WTC11 (cell line): ENCODE measurements at places on chromosomes 5 and 9. TPM values are rescaled to one million over a fixed set of nuclear protein-coding genes. Genes with fewer than 3 reads are reported as not detected.

Gene URM1
- 52.0 to 67.9 TPM (median 54.3 TPM) in 3 replicates for total RNA-seq

Gene FBP2
- total RNA-seq = not detected in 3 replicates

Gene CDKN2A
- total RNA-seq = 0.50 to 0.57 TPM (median 0.57 TPM) in 3 replicates

Gene C5orf58
- 2.0 to 3.0 TPM (median 2.1 TPM) in 3 replicates for total RNA-seq

Gene NUTM2F
- 0.15 to 0.55 TPM in 2 of 3 replicates, not detected in the other for total RNA-seq

Gene SHOC1
- not detected in 3 replicates for total RNA-seq

Gene ANKRD31
- total RNA-seq = 0.09 to 0.18 TPM (median 0.09 TPM) in 3 replicates

Gene OTULINL
- 6.6 to 12.3 TPM (median 10.6 TPM) in 3 replicates for total RNA-seq

- no peak for DNase-seq
Observed at GRCh38 chr5:133390416-133391353, 221.7 kb downstream of the FSTL4 start.

DNA sequence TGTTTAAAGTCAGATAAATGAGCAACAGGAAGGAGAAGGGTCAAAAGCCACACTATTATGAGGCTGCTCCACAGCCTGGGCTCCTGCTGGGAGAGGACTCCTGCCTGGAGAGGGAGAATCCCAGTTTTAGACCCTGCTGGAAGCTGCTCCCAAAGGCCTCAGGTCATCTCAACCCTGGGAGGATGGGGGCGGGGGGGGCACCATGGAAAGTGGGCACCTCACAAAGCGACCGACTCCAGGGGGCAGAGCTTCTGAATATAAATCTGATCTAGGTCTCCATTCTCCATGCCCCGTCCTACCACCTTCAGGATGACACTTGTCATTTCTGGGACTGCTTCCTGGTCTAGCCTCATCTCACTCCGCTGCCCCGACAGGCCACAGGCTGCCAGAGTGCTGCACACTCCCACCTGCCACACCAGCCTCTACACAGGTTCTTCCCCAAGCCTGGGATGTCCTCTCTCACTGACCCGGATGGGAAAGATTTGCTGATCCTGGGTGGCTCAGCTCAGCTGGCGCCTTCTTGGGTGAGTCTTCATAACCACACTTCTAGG lies 183.4 kb downstream of the GAPVD1 start:
- no peak for DNase-seq

- no peak for DNase-seq
Observed at GRCh38 chr5:103036601-103037000, 83.3 kb downstream of the GIN1 start.

DNA sequence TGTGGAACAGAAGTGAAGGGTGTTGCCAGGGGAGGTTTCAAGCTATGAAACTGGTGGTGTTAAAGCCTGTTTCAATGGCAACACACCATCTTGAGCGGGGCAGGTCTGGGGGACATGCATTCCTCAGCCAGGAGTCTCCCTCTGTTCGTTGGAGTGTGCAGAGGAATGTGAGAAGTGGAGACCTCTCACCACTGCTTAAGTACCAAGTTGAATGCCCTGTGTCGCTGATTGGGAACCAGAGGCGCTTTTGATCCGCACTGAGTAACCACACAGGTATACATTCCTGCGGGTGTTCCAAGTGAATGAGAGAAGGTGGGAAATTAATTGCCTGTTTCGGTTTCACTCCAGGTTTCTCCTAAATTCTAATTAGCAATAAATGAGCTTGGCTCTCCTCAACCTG lies 99.4 kb downstream of the LIX1 start:
- no peak for DNase-seq

DNA sequence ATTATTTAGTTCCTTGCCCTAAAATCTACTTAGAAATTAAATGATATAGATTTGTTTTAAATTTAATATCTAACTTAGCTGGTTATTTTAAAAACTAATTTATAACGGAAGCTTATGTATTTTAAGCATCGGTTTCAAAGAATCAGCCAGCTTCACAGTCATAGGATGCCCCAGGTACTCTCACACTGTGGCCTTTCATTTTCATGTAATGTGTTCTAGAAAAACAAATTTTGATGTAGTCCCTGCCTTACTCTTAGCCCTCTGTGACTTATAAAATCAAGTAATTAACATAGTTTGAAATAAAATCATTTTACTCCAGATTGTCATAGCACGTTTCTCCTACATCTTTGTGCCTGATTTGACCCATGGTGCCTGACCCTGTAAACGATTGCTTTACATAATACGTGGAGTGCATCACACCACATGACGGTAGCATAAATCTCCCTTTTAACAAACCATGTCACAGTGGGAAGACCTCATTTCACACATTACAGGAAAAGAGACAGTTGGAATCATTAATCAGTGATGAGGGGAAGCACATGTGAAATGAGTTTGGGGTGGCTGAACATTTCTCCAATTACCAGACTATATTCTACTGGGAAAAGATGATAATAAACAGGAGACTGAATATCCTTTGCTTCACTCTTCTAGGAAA lies 731.5 kb upstream of the CDH9 start:
- no peak for DNase-seq

GRCh38 chr9:97397220-97397619 lies 14.7 kb upstream of the TDRD7 start:
- DNase-seq = no peak

DNA sequence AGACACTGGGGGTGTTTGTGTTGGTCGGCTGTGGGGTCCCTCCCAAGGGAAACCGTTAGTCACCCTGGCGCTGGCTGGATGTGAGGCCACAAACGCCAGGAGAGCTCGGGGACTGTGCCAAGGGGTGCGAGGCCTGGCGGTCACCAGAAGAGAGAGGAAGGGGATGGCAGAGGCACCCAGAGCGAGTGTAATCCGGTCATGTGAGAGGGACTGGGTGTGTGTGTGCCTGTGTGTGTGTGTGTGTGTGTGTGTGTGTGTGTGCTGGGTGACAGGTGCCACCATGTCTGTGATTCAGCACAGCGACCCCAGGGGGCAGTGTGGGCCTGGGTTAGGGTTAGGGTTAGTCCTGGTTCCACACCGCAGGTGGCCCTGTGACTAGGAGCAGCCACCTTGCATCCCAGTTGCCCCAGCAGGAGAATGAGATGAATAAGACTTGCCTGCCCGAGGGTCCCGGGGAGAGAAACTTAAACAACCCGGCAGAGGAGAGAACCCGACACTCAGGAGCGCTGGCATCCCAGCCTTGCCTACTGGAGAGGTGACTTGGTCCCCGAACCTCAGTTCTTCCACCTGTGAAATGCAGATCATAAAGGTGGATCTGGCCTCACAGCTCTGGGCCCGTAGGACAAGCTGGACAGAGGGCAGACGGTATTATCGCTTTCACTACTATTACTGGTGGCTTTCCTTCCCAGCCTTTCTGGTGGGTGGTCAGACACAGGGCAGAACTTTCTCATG lies 1.4 kb upstream of the ADAMTSL2 start:
- peak; percentile 89 for DNase-seq

GRCh38 chr5:58191443-58191842 lies 268.4 kb downstream of the PLK2 start:
- DNase-seq = no peak

GRCh38 chr5:65883461-65883860 lies 42.9 kb upstream of the ERBIN start:
- no peak for DNase-seq

- no peak for DNase-seq
Observed at GRCh38 chr5:167453246-167454030, 838.0 kb upstream of the WWC1 start.

GRCh38 chr5:97163360-97163764 lies 19.7 kb downstream of the RIOK2 start:
- DNase-seq = no peak

DNA sequence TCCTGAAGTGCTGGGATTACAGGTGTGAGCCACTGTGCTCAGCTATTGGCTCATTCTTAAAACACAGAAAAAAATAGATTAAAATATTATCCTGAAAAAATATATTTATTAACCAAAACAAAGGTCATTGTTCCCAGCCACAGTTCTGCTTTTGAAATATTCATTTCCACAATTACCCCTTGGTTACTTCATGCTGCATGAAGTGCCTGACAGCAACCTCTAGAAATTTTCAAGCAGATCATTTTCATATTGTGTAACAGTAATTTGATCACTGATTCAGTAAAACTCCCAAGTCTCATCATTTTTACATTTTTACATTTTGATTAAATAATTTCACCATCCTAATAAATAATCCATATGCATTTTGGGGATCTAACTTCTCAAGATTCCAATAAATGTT lies 18.8 kb upstream of the GNAQ start:
- DNase-seq = no peak

- DNase-seq = no peak
Observed at GRCh38 chr5:155189981-155190380, 176.4 kb downstream of the KIF4B start.

- DNase-seq = no peak
Observed at GRCh38 chr5:147996379-147996778, 67.4 kb upstream of the SPINK5 start.

DNA sequence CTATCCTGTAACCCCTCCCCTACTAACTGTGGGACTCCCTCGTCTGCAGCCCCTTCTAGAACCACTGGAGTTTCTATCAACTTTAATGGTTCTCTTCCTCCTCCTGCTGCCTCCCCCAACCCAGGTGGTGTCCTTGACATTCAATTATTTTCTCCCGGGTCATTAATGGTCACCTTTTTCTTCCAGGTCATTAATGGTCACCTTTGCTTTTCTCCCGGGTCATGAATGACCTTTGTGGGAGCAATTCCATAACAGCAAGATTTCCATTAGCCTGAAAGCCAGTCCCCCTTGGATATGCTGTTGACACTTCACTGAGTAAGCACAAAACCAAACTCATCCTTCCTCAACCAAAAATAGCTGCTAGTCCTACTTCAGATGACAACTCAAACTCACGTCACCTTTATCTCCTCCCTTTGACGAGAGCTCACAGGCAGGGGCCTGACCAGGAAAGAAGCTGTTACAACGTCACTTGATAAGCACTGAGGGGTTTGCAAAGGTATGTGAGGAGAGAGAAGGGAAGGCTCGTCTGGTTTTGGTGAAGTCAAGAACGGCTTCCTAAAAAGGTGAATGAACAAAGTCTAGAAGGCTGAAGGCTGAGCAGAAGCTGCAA lies 10.9 kb downstream of the CCDC127 start:
- DNase-seq = no peak

GRCh38 chr5:144472221-144472620 lies 301.5 kb downstream of the KCTD16 start:
- no peak for DNase-seq

DNA sequence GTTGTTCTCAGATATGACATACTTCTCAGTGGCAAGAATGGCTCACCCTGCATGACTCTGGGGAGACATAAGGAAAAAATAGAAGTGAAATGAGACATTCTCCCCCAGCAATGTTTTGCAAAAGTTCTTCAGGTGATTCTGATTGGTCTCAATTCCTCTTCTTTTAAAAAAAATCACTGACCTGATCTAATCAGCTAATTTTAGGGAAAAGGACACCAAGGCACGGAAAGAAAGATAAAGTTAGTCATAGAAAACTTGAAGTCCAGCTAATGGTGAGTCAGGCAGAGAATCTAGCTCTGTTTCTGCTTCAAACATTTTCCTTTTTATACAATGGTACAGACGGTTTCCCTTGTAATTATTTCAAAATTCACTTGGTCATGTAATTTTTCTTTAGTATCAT lies 1018.9 kb upstream of the ARRDC3 start:
- DNase-seq = no peak

DNA sequence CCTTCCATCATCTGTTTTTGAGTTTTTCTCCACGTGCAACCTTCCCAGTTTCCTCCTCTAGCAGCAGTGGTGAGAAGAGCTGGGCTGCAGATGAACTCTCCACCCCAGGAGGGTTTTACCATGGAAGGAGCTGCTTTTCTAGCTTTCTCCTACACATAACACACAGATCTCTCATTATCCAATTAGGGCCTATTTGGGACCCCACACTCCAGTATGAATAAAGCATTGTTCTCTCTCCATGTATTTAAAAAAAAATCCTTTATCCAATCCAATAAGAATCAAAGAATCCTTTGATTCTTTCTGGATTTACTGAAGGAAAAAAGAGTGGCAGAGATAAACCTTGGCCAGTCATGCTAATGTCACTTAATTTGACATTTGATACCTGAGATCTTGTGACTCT lies 31.6 kb upstream of the NAA35 start:
- DNase-seq = no peak

DNA sequence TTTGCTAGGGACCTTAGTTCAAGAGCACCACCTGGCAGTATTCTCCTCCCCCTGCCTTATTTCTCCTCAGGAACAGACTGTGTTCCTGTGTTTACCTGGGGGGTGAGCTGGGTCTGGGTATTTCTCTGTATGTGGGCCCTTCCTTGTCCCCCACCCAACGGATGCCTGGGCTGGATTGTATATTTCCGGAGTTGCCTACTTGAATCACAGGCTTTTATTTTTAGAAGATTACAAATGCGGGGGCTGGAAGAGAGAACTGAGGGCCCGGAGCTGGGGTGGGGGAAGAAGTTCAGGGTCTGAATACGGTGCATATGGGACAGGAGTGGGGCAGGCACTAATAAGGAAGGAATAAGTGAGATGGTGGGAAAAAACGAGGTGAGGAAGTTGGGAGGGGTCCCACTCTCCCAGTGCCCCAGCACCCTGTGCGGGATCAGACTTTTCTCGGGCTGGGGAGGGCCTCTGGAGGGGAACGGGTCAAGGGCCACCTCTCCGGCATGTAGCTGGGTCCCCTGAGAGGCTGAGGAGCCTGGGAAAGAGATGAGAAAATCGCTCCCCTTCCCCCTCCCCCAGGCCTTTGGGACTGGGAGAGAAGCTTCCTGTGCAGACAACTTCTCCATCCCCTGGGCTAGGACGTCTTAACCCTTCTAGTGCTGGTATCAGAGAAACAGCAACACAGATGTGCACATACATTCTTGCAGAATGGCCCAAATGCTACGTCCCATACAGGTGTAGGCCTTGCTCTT lies 42.1 kb downstream of the PCDH1 start:
- no peak for DNase-seq

- DNase-seq = no peak
Observed at GRCh38 chr5:87777877-87778276, 365.1 kb upstream of the CCNH start.

DNA sequence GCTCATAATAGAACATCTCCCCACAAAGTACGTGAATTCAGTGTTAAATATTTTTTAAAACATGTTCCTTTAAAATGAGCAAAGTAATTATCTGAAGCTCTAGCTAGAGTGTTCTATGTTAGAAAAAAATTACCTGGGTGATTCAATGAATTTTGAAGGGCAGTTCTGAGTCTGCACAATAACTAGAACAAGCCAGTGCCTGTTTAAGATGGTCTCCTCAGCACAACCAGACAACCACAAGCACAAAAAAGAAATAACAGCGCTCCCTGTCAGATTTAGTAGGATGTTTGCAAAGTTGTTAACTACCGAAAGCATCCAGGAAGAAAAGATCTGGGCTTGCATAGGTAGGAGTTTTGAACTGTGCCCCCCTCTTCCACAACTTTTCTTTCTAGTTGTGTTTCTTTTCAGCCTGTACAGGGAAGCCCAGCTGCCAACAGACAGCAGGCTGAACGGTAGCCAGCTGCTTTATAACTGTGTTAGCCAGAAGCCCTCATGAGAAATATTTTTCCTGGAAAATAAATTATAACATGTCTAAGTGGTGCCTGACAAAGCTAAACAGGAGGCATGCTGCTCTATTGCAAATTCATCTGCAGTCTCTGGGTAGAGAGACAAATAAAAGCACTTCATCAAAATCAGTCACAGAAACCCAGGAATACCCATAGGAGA lies 1026.9 kb downstream of the MAT2B start:
- no peak for DNase-seq
